Activated B cell treated with CpG ODN at 0.5 μM for 24 hours (primary cell): ENCODE measurements at places on chromosomes 12 and 14. TPM values are rescaled to one million over a fixed set of nuclear protein-coding genes. Genes with fewer than 3 reads are reported as not detected.

Gene TCL1B
- total RNA-seq = 1.1 and 1.2 TPM in 2 replicates

Gene LUM
- total RNA-seq = not detected in 2 replicates

Gene PRB4
- total RNA-seq = not detected in 2 replicates

Gene ZDHHC22
- total RNA-seq = not detected in 2 replicates

DNA sequence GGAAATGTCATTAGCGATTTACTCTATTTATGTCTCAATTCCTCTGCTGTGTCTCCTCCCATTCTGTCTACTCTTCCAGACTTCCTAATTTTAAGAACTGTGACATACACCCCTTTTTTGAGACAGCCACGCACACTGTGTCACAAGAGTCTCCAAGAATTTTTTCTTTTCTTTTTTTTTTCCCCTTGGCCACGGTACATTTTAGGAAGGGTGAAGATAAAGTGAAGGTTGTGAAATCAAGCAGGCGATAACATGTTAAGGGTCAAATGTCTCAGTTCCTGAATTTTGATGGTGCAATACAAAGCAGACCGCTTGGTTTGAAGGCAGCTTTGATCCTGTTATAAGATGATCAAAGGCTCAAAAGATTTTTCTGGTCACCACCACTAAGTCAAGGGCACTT, 4.3 kb downstream of the OLR1 start:
- DNase-seq = no peak

DNA sequence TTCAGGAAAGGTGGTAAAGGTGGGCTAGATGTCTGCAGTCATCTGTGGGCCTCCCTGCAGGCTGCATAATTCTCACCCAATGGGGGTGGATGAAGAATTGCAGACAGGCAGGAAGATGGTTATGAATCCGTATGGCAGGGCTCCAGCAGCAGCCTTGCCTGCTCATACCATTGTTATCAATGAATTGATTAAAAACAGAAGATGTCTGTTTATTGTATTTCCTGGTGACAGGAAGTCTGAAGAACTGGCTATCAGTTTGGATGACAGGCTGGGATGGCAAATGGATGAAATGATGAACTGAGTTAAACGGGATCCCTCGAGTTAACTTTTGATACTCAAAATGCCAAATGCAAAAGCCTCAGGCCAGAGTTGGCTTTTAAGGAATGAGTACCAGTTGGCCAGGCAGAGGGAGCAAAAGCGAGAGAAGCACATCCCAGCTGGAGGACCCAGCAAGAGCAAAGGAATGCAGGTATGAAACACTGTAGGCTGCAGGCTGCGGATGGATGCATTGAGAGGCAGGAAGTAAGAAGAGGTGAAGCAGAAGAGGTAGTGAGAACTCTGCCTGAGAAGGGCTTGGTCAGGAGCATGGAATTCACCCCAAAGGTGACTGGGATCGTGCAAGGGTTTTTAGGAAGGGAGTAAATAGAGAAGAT, 550.0 kb upstream of the TBX3 start:
- DNase-seq = no peak

DNA sequence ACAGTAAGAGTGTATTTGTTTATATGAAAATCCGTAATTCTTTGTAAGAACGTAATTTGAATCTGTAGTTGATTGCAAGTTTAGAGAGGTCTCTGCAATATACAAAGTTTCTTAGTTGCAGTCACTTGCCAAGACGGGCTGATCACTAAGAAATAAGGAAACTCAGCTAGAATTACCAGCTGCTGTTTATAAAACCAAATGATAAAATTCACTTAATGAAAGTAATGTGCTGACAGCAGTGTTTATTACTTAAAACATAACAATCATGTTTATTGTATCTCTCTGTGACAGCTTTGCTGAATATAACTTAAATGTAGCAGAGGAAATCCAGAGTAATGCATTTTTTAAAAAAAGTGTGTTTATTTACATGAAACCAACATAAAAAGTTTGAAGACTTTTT, 31.2 kb downstream of the SRGAP1 start:
- no peak for DNase-seq

GRCh38 chr12:102483466-102483865, 3.1 kb upstream of the IGF1 start:
- DNase-seq = no peak

GRCh38 chr12:57629897-57630471, 3.0 kb downstream of the B4GALNT1 start:
- DNase-seq = no peak
